Right ventricle myocardium superior (tissue), 1 donor: ENCODE measurements at places on chromosomes 1 and 21. TPM values are rescaled to one million over a fixed set of nuclear protein-coding genes. Genes with fewer than 3 reads are reported as not detected.

- peak; percentile 43 for DNase-seq
Measured at GRCh38 chr1:186482661-186483255, 21.8 kb upstream of the PDC start.

DNA sequence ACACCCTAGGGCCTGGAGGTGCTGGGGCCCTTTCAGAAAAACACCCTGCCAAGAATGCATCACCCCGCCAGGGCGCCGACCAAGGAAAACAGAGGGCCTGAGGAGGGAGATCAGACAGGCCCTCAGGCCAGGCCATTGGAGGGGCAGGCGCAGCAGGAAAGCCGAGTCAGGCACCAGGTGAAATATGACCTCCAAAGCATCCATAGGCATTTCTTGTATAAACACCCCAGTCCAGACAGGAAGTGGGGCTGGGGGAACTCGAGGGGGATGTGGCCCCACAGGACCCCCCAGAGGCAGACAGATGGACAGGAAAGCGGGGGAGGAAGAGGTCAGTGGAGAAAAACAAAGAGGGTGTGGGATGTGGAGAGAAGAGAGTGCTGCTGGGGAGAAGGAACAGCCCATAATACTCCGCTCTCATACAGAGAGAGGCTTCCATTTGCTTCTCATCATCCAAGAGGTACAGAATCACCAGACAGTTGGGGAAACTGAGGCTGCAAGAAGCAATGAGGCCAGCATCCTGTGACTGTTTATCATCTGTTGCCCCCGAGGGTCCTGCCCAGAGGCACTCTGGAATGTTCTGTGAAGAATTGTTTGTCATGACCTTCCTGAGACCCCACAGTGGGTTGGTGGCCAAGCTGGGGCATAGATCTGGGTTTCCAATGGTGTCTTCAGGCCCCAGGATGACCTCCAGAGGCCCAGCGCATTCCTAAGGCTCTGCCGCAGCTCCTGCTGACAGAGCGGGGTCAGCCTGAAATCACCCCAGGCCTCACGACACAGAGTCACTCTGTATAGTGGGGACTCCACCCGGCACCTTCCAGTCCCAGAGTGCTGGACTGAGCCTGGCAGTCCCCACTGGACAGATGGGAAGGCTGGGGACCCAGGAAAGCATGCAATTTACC, 18.0 kb downstream of the TRIM62 start:
- no peak for DNase-seq

DNA sequence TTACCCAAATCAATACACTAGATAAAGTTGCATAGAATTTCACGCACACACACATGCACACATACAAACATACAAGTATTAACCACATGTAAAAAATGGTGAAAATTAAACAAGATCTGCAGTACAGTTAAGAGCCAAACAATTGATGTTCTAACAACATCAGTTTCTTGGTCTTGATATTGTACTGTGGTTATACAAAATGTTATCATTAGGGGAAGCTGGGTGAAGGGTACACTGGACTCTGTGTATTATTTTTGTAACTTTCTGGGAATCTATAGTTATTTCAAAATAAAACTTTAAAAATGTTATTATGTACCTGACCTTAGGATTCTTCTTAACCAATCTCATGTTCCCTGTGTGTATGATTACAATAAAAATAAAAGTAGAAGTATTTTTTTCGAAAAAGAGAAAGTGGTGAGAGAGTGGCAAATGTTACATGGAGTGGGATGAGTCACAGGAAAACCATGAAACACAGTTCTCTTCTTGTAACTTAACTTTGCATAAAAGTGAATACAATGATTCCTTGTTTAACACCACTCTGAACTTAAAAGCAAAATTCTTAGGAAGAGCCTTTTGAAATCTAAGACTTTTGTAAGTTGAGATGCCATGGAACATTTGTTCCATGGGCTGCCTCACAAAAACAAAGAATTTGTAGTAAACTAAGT, 101.6 kb upstream of the RUNX1 start:
- DNase-seq: no peak

DNA sequence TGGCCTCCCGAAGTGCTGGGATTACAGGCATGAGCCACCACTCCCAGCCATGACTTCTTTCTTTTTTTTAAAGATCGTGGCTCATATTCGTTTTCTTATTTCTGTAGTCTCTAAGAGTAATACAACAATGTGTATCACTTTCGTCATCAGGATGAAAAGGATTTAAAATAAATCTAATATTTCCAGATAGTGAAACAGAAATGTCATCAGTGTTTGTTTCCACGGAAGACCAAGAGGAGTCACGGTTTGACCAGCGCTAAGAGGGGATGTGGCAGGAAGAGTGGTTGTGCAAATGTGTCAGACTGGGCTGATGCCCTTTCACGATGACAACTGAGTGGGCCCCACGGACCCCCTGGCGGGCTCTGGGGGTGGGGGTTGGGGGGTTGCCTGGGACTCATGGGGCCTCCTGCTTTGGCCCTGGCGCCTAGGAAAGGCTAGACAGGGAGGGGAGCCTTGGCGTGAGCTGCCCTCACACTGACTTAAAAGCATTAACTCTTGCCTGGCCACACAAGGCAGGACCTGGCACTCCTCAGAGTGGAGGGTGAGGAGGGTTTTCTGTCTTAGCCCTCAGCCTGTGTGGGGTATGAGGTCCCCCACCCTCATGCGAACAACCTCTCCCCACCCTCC, 8.4 kb downstream of the SOX13 start:
- DNase-seq: no peak

GRCh38 chr1:32831878-32832277, 14.4 kb downstream of the S100PBP start:
- no peak for DNase-seq

- no peak for DNase-seq
Measured at GRCh38 chr1:18144916-18145647, 37.5 kb downstream of the IGSF21 start.

- no peak for DNase-seq
Measured at GRCh38 chr1:174825806-174826205, 173.9 kb upstream of the CACYBP start.

DNA sequence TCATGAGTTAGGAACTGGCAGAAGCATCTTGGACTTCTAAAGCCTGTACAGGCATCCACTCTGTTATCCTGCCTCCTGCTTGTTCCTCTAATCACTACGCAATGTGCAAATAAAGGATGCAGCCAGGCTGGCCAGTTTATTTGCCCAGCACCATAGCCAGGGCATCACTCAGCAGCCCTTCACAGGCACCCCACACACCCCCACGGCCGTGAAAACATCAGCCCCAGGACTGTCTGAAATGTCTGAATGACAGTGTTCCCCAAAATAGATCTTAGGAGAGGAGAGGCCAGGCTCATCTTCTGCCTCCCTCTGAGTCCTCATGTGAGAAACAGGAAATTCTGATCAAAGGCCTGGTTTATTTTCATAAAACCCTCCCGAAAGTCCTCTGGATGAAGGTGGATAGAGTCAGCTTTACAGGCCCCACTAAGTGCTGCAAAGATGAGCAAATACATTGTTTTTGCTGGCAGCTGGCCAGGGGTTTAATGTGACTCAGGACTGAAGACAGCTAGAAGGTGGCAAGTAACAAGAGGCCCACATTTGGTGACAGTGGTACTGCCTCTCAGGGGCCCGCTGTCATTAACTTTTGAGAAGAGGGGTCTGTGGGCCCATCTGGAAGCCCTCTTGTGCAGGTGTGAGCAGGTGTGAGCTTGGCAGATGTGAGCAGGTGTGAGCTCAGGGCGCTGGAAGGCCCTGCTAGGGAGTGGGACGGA, 32.9 kb downstream of the GRHL3 start:
- no peak for DNase-seq

DNA sequence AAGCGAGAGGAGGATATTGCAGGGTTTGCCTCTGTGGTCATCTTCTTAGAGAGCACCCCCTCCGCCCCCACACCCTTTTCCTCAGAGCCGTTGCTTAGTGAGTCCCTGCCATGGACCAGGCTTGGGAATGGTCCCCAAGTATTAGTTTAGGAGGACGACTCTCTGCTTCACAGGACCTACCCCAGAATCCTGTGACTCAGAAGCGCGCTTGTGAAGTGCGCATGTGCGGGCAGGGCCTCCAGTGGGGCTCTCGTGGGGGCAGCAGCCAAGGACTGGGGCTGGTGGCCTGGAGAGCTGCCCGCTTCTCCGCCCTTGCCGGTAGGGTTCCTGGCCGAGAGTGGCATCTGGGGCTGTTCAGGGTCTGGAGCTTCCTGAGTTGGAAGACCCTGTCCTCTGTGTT, 37.3 kb upstream of the HMGN1 start:
- peak; percentile 53 for DNase-seq

DNA sequence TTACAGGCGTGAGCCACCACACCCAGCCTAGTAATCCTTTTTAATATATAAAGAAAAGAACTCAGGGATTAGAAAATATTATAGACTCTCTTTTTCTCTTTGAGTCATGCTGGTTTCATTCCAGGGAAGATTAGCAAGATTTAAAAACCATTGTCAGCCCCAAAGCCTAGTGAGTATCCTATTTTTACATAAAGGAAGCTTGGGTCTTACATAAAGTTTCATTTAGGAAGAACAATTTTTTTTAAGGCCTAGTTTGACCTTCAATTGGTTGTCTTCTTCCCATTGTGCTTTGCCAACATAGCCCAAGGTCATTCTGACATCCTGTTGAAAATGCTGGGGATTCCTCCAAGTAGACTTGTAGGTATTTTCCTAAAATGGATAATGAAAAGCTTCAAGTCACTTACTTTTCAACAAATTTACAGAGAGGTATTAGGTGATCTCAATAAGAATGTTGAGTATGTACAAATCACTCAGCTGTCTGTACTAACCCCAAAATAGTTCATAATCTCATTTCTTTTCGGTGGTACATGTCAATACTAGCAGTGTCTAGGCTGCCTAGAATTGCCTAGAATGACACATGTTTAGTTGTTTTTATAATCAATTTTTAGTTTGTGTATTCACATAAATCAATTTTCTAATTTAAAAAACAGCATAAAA, 4.3 kb upstream of the KIF14 start:
- no peak for DNase-seq

DNA sequence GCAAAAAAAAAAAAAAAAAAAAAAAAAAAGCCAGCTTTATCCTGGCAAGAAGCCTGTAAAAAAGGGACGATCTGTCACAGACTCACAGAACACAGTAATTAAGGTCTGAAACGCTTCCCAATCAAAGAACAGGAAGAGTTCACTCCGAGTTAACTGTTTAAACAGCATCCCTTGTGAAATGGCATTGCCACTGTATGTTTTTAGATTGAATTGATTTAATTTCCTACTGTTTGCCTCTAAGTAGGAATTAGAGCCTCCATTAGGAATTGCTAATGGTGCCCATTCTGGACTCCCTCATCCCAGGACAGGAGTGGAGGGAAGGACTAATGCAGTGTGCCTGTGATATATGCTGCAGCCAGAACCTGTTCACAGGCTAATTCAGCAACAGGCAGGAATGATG, 370.8 kb downstream of the RWDD3 start:
- DNase-seq: no peak

DNA sequence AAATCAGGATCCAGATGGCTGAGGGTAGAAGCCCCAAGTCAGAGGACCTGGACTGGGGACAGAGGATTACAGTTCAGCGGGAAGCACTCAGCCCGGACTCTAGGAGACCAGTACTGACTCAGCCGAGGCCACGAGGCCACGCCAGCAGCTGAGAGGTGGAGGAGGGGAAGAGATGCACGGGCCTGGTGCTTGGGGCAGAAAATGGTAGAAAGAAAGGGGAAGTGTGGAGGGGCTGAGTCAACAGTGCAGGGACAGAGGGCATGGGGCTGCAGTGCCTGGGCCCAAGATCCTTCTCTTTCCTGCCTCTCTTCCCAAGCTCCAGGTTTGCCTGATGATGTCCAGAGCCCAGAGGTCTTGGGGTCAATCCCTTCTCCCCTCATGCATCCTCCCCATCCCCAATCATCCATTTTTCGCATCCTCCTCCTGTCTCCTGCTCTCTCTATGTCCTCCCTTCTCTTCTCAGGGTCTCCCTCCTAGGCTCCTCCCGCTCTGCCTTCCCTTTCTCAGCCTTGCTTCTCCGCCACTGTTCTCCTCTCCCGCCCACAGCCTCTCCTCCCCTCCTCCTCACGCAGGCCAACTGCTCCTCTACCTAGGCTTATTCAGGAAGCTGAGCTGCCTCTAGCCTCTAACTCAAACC, 7.7 kb downstream of the ARHGEF2 start:
- peak; percentile 85 for DNase-seq

DNA sequence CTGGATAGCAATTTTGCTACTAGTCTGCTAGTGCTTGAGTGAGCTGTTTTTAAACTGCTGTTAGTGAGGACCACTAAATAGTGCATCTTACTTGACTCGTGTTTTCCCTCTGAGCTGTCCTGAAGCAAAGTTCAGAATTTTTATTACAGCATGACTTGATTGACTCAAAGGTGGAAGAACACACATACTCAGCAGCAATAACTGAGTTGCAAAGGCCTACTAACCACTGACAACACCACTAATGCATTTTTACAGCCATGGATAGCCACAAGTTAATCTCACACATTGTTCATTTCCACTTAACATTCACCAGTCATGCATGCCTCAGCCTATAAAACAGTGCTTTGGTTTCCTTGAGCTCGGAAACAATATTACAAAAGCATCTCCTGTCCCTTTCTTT, 148.7 kb downstream of the RUNX1 start:
- no peak for DNase-seq

DNA sequence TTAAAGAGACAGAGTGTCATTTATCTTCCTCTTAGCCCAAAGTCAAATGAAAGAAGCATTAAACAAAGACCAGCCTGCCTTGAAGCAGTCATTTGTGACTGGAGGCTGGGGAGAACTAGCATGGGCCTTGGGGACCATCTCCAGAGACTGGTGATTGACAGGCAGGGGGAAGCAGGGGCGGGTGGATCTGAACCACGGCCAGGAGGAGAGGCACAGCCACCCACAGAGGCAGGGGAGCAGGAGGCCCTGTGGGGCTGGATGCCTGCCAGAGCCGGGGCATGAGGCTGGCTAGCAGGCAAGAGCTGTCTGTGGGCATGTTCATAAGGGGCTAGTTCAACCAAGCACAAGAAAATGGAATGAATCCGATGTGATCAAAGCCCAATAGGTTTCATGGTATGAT, 73.9 kb downstream of the PLXNA2 start:
- no peak for DNase-seq

- DNase-seq: no peak
Measured at GRCh38 chr1:169595764-169596711, 9.8 kb upstream of the F5 start.

OR4F16 gene
- total RNA-seq: not detected

FAM72C gene
- not detected for total RNA-seq

FCGR3B gene
- 1.8 TPM for total RNA-seq

CGN gene
- total RNA-seq: 0.27 TPM

LAD1 gene
- 1.9 TPM for total RNA-seq

MROH9 gene
- total RNA-seq: not detected

LCE2C gene
- not detected for total RNA-seq

WNT4 gene
- not detected for total RNA-seq

USH2A gene
- total RNA-seq: 2.7 TPM

NLRP3 gene
- total RNA-seq: 0.56 TPM
